ENCODE measurements at places on chromosomes 7 and 10.
A peak's percentile ranks its signal among the peaks of the same experiment; 100 is the strongest.

- DNase-seq: no peak
These were observed 18.3 kb upstream of the AQP1 start for GRCh38 chr7:30893357-30893756.

GRCh38 chr10:126204320-126204719 lies 184.0 kb downstream of the ADAM12 start:
- DNase-seq: peak; percentile 90

DNA sequence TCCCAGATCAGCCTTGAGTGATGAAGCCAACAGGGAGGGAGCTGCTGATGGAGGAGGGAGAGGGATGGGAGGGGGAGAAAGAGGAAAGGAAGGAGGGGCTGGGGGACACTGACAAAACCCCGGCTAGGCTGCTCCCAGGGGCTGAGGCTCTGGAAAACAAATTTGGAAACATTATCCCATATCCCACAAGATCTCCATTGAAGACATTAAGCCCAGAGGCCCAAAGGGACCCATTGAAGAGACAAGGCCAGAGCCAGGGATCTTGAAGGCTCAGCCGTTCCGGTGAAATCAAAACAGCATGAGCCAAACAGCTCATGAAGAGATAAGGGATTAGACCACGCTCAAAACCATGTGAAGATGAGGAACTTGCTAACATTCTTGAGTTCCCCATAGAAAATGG lies 184.3 kb upstream of the ITGB1 start:
- no peak for DNase-seq

DNA sequence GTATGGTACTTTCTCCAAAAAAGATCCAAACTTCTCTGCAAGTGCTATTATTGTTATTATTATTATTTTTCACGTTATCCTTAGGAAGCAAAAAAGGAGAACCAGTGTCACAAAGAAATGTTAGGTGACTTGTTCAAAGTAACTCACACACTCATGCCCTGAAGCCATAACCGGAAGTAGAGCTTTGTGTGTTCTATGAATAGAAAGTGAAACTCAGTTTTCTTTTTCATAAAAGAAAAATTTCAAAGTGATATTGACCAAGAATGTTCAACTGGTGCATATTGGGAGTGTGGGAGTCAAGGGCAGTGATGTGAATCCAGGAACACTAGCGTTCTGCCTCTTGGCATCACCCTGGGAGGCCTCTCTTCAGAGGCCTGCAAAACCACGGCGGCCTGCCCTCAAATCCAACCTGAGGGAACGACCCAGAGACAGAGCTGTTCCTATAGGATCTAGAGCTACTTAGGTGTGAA lies 106.1 kb downstream of the PRKCQ start:
- peak; percentile 28 for DNase-seq

GRCh38 chr10:114663626-114664025 lies 5.6 kb upstream of the ABLIM1 start:
- no peak for DNase-seq

- peak; percentile 60 for DNase-seq
These were observed 26.4 kb upstream of the GNA12 start for GRCh38 chr7:2870471-2870931.

GRCh38 chr7:44060091-44060947 lies 5.0 kb downstream of the PGAM2 start:
- DNase-seq: no peak

DNA sequence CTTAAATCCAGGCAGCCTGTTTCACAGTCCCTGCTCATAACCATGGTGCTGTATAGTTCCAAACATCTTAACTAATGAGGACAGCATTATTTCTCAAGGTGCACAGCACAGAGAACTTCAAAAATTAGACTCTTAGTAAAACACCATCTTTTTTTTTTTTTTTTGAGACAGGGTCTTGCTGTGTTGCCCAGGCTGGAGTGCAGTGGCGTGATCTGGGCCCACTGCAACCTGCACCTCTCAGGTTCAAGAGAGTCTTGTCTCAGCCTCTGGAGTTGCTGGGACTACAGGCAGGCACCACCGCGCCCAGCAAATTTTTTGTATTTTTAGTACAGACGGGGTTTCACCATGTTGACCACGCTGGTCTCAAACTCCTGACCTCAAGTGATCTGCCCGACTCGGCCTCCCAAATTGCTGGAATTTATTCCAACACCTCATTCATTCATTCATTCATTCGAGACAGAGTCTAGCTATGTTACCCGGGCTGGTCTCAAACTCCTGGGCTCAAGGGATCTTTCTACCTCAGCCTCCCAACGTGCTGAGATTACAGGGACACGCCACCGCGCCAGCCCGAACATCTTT lies 507 bp upstream of the TMEM254 start:
- no peak for DNase-seq

GRCh38 chr7:23965296-23965695 lies 255.3 kb downstream of the STK31 start:
- no peak for DNase-seq

- no peak for DNase-seq
These were observed 118.1 kb upstream of the LYZL2 start for GRCh38 chr10:30747633-30748032.

DNA sequence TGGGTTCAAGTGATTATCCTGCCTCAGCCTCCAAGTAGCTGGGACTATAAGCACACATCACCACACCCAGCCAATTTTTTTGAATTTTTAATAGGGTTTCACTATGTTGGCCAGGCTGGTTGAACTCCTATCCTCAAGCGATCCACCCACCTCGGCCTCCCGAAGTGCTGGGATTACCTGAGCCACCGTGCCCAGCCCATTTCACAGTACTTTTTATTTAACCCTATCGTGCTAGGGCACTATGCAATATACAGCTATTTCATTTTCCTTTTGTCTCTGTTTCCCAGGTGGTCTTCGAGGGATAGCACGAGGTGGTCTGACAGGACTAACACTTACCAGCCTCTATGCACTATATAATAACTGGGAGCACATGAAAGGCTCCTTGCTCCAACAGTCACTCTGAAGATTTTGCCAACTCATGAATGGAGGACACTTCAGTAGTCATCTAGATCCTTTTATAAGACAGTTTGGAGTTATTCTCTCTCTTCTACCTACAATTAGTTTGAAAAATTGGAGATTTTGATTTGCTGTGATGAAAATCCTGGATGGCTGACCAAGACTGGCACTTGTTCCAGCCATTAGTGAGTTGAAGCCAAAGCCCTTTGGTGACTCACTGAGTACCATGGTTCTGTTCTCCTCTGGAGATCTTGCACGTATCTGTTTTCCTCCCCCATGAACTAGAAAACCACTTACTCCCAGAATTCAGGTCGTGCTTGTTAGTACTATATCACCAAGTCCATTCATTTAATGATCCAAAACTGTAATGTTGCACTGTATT lies 27.3 kb downstream of the NCOA4 start:
- no peak for DNase-seq

GRCh38 chr10:30984563-30985328 lies 46.9 kb downstream of the ZNF438 start:
- no peak for DNase-seq

GRCh38 chr7:28065721-28066285 lies 114.8 kb downstream of the JAZF1 start:
- DNase-seq: no peak

DNA sequence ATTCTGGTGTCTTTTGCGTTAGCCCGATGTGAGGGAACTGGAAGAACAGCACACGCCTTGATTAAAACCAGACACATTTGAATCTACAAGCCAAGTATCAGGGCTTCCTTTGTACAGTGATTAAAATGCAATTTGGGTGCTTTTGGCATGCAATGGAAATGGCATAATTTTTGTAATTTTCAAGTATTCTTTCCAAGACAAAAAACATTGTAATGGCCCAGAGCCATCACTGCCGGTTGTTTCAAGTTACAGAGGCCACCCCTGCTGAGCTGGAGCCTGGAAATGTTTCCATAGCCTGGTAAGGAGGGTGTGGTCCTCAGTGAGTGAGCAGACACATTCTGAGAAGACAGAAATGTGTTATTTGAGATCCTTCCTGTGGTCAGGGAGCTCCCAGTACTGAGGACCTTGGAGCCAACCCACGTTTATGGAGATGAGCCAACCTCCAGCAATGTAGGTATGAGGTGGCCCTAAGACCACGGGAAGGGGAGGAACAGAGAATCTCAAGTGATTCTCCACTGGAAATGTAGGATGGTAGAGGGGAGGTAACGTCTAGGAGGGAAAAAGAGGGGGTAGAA lies 20.9 kb downstream of the TEX36 start:
- no peak for DNase-seq

DNA sequence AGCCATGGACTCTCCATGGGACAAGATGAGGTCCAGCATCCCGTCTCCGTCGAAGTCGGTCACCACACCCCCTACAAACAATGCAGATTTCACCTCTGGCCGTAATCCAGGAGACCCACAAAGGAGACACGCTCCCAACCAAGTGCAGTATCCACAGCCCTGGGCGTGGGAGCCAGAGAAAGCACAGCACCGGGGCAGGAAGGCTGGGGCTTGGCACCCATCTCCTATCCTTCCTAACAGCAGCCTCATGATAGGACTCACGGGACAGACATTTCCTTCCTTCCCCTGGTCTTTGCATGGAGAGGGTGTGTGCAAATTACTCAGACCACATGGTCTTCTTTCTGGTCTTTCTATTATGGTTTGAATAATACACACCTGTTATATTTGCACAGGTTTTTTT lies 46.3 kb downstream of the GOLGA7B start:
- peak; percentile 33 for DNase-seq

- DNase-seq: peak; percentile 78
These were observed at the start of gene GNG11 for GRCh38 chr7:93921607-93922566. GNG11 (plus strand) TSS chr7:93921735; CDS start chr7:93922138, 403 bp downstream.

DNA sequence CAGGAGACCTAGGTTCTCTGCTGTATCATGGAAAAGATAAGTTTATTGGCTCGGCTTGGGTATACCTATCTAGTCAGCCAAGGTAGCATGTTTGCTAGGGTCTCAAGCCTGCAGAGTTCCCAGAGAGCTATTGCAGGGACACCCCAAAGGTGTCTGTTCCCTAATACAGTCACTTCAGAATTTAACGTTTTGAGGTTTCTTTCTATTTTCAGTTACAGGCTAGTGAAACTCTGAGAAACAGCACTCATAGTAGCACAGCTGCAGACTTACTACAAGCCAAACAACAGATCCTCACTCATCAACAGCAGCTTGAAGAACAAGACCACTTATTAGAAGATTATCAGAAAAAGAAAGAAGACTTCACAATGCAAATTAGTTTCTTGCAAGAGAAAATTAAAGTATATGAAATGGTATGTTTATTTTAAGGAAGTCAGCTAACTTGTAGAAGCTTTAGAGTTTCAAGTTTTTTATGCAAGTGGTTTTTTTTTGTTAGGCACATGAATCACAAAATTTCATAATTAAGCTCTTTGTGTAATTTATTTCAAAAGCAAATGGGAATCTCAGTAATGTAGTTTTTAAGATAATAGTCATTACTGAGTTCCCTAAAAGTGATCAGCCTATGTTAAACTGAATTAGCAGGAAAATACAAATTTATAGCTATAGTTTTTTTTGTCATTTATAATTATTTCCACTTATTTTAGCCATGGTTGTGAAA lies 54.9 kb downstream of the AKAP9 start:
- no peak for DNase-seq

DNA sequence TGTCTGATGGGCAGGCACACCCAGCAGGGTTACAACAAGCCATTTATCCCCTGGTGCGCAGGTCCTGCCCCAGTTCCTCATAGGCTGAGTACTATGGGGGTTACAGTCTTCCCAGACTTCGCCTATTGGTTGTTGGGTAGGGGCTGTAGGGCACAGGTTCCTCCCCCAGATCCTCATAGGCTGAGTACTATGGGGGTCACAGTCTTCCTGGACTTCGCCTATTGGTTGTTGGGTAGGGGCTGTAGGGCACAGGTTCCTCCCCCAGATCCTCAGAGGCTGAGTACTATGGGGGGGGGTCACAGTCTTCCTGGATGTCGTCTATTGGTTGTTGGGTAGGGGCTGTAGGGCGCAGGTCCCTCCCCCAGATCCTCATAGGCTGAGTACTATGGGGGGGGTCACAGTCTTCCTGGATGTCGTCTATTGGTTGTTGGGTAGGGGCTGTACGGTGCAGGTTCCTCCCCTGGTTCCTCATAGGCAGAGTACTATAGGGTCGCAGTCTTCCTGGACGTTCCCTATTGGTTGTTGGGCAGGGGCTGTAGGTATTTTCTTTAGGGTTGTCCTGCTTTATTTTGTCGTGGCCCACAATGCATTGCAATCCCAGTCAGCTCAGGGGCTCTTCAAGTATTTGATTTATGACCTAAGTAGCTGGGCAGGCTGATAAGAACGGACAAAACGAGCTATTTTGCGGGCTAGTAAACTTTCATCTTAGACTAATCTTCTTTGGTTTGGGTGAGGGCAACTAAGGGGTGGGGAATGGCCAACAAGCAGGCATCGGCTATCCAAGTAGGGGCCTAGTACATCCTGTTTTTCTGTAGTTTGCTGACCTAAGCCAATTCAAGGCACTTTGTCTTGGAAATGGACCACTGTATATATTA lies 3.4 kb downstream of the LRRC27 start:
- DNase-seq: no peak

- DNase-seq: peak; percentile 88
These were observed 49.6 kb downstream of the MAGI2 start for GRCh38 chr7:79403879-79404278.

DNA sequence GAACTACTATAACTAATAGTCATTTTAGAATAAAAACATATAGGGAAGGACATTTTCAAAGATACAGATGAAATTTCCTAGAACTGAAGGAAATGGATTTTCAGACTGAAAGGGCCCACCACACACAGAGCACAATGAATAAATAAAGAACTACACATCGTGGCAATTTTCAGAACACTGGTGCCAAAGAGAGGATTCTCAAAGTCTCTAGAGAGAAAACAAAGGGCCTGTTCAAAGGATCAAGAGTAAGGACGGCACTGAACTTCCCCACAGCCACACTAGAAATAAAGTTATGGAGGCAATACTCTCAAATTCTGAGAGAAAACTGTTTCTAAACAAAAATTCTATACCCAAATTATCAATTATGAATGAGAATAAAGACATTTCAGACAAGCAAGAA lies 21.9 kb downstream of the NAPEPLD start:
- DNase-seq: no peak

- DNase-seq: peak; percentile 85
These were observed 149.8 kb upstream of the HDAC9 start for GRCh38 chr7:18345641-18346234.

DNA sequence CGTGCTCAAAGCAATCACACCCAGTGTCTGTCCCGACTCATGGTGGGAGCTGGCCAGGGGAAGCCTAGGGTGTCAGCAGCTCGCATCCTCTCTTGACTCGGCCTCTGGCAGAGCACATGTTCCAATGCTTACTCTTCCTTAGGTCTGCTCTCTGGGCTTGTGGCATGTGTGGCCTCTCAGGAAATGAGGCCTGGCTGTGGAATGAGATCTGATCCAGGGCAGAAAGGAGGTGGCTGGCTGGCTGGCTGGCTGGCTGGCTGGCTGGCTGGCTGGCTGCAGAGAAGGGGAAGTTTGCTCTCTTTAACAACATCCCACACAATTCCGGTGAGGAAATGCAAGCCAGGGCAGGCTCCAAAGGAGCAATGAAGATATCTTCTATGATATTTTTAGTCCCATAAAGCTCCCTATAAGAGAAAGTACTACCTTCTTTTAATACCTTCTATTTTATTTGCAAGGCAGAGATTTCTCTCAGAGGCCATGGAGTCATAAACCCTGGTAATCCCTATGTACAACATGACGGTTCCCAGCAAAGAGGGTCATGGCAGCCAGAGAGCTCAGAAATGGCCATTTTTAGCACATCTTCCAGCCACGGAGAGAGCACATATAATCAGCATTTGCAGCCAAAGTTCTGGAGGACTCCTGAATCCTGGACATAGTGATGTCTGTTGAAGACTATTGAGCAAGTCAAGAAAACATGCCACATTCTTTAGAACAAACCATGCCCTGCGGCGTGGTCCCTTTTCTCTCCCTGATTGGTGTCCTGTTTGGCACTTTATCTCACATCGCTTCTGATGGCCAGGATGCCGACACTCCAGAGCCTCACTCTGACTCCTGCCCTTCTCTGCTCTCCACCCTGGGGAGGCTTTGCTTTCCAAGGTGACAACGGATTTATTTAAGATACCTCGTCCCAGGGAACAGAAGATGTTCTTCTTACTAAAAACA lies 153.7 kb downstream of the FANK1 start:
- DNase-seq: no peak
